ENCODE measurements at places on chromosomes 16 and 17.

- DNase-seq, result no peak
Measured at GRCh38 chr16:85894266-85894665, 4.7 kb upstream of the IRF8 start.

DNA sequence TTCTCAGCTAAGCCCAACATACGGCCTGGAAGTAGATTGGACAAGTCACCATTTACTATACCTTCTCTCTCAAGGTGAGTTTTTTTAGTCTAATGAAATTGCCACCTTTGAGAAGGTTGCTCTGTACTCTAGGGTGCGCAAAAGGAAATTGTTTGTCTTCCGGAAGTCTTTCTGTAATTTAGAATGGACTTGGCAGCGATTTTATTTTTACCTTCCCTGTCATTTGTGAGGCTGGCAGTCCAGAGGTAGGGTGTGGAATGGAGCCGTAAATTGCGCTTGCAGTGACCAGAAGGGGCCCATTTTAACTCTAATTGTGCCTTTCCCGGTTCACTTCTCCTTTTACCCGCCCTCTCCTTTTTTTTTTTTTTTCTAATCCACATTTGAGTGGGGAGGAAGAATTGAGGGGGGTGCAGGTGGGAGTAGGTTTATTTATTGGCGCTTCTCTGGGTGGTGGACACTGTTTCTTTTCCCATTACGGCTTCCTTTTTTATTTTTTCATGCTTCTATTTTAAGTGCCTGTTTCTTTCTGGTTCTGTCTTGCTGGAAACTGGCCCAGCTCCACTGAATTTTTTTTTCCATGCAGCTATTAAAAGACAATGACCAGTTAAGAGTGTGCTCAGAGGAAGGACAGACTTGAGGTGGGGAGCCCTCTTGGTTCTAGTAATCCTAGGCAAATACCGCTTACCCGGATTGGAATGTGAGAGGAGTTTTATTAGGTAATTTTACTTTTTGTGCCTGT, 89.7 kb upstream of the CLEC18A start:
- no peak for DNase-seq

DNA sequence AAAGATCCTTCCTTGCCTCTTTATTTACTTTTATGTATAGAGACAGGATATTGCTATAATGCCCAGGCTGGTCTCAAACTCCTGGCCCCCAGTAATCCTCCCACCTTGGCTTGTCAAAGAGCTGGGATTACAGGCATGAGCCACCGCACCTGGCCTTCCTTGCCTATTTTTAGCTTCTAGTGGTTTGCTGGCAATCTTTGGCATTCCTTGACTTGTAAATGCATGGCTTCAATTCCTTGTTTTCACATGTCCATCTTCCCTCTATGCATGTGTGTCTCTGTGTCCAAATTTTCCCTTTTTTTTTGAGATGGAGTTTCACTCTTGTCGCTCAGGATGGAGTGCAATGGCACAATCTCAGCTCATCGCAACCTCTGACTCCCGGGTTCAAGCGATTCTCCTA, 22.5 kb downstream of the HEXIM2 start:
- DNase-seq, result no peak

GRCh38 chr16:57866529-57866918, 64.2 kb upstream of the KIFC3 start:
- no peak for DNase-seq

DNA sequence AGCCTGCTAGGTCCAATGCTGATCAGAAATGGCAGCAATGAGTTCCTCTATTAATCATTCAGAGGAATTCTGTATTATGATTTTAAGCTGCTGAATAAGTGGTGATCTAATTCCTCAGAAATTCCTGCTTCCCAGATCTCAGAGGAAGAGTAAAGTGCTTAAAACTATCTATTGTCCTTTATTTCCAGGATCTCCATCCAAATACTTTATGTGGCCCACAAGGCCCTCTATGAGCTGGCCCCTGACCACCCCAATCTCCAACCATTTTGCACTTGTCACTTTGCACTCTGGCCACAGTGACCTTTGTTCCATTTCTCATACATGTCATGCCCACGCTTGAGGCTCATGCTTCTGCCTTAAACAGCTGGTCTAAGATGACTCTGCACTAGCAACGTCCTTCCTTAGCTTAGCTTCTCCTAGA, 93.7 kb downstream of the CA10 start:
- DNase-seq, result no peak

DNA sequence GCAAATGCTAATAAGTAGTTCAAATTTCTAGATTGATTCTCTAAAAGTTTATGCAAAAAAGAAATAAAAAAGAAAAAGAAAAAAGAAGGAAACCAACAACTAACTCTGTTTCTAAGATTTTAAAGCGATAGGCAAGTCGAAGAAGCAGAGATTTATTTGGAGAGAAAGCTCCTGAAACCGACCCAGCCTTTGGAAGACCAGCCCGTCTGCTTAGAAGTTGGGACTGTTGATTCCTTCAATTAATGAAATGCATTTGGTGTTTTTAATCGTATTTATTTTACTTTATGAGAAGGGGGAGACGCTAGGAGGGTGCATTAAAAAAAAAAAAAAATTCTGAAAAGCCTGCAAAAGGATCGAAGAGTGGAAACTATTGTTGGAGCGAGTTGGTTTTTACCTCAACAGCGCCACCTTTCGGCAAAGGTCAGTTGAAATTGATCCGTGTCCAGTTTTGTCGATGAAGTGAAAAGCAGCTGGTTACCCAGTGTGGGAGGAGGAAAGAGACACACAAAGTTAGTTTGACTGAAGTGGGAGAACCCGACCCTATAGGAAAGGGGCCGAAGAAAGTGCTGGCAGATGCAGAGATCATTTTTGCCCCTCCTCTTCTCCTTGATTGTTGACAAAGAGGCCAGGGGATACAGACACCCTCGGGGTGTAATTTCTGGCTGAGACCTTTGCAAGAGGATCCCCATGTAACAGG, 1.5 kb upstream of the MAF start:
- DNase-seq, result no peak

DNA sequence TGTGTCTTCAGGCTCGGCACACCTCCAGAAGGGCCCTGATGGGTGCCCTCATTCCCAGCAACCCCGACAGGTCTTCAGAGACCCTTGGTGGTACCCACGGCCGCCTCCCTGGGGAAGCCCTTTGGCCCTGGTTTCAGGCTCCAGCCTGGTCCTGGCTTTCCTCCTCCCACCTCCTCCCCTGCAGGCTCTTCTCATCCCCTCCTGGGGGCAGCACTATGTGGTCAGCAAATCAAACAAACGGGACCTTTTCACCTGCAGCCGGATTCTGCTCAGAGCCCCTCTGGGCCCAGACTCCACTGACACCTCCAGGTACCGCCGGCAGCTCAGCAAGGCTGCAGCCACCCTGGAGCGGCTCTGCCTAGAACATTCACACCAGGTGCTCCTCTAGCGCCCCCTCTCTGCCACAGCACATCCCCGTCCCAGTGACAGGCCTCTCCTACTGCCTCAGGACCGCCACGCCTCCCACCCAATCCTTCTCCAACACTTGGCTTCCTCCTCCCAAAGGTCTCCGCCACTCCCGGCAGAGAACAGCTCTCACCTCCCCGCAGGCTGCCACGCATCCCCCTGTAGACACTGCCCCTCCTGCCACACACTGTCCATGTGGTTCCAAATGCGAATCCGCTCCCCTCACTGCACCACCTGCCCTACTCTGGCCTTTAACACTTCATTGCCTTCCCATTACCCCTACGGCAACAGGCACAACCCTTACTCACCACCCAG, 12.0 kb downstream of the CORO7 start:
- no peak for DNase-seq

DNA sequence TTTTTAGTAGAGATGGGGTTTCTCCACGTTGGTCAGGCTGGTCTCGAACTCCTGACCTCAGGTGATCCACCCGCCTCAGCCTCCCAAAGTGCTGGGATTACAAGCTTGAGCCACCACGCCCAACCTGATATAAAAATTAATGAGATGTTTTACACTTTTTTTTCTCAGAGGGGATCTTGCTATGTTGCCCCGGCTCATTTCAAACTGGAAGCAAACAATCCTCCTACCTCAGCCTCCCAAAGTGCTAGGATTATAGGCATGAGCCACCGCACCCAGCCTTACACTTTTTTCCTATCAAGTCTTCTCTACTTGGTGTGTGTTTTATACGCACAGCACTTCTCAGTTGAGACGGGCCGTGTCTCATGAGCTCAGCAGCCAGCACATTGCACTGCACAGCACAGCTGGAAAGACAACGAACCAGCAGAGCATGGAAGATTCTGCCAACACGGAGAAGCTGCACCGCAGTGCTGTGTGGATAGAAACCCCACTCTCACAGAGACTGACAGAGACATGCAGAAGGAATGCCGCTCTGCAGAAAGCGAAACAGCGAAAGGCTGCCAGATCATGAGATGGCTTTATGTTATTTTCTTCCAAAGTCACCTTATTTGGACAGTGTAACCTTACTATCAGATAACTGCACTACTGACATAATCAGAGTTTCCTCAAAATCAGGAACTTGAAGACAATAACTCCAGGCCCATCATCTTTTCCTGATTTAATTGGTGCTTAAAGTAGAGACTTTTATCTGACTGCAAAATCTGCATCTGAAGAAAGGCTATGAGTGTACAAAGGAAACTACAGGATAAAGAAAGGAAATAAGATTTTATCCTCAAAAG, 6.5 kb upstream of the QRICH2 start:
- DNase-seq, result no peak

DNA sequence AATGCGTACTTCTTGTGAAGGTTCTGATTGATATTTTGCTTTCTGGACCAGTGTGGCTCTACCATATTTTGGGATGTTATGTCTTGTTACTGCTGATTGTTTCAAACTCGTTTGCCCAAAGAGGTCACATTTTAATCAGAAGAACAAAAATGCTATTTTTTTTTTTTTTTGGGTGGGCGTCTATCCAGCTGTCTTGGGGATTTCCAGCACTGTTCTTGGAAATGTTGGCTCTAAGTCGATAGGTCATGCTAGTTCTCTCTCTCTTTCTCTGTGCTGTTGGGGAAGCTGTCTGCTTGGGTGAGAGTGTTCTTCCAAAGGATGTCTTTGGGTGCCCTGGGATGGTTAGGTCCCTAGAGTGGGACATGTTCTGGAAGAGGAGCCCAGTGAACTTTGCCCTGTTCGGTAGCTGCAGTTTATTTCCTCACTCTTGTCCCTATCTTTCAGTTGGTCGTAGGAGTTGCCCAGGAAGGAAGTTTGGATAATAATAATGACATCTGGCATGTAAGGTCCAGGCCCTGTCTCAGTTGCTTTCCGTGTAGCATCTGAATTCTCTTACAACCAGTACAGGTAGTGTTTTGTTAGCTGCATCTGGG, 2.9 kb downstream of the IRF8 start:
- DNase-seq, result no peak

GRCh38 chr17:46763416-46763815, 55.1 kb downstream of the WNT3 start:
- DNase-seq, result no peak

DNA sequence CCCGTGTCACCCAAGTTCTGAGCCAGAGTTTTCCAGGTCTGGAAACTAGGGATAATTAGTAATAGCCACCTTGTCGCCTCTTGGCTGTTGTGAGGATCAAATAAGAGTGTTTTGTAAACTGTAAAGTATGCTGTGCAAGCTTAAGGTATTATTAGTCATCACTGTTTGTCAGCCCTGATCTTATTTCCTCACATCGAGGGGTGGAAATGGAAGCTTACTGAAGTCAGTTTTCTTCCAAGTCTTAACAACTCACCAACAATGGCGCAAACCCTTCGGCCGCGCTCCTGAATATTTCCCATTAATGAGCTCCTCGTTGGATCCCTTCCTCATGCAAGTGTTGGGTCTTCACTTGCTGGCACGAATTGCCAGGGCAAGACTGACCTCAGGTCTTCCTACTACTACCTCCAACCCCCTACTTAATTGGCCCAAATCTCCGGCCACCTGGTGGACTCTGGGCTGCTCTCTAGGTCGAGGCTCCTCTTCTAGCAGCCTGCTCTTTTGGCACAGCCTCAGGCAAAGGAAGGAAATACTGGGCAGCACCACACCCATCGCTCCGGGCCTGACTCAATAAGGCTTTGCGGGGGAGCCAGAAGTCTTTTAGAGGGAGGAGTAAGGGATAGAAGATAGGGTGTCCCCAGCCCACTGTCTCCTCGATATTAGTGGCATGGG, 885 bp upstream of the SLC35B1 start:
- no peak for DNase-seq

GRCh38 chr16:1615761-1616160, 3.6 kb downstream of the CRAMP1 start:
- DNase-seq, result no peak

DNA sequence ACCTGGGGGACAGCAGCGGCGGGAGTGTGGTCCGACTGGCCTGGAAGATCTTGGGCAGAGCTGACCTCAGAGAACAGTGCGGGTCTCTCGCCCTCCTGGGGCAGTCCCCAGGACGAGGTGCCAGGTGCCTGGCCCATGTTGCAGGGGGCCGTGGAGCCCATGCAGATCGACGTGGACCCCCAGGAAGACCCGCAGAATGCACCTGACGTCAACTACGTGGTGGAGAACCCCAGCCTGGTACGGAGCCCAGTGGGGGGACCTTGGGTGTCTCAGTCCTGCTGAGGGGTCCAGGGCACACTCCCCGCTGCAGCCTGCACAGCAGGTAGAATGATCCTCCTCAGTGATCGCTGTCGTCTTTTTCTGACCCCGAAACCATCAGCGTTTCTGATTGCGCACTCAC, 1.4 kb downstream of the GPS1 start:
- DNase-seq, result no peak

DNA sequence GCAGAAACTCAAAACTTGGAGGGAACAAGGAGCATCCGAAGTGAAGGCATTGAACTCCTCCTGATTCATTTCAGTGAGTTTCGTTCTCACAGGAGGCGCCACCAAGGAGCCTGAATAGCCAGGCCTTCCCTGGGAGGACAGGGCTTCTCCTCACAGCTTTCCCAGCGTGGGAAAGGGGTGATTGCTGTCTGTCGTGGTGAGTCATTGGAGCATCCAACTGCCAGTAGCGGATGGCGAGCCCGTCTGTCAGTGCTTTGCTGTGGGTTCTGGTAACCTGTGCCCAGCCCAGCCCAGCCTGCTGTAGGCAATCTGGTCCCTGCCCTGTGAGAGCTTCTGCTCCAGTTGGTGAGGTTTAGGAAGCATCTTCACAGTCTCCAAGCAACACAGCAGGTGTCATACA, 28.3 kb downstream of the PLCD3 start:
- DNase-seq, result no peak

DNA sequence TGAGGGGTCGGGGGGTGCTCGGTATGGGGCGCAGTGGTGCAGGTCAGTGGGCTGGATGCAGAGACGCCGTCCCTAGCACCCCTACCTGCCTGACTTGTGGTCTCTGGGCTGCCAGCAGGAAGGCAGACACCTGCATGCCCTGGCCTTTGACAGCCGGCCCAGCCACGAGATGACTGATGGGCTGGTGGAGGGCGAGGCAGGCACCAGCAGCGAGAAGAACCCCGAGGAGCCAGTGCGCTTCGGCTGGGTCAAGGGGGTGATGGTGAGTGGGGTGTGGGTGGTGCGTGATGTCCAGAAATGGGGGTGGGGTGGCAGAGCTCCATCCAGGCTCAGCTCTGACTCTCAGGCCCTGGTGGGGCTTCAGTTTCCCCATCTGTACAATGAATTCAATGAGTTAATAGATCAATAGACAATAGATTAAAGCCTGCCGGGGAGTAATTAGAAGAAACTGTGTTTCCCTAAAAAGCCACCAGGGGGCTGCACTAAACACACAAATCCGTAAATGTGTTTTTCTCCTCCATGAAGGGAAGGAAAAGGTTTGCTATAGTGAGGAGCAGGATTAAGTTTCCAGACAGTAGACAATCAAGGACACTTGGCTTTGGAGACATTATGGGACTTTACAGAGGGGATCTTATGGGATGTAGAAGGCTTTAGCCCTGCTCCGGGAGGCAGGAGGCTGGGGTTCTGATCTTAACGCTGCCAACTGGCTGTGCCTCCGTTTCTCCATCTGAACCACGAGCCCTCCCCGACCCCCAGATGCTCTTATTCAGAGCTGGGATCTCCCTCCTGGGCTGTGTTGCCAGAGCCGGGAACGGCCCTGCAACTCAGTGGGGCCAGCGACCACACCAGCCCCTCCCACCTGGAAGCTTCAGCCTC, 2.2 kb downstream of the SLC12A3 start:
- DNase-seq, result no peak

Data from NCI-H1417 treated with DMSO at 0.1 percent for 48 hours (cell line).